Stimulated activated CD8-positive, alpha-beta memory T cell treated with anti-CD3 and anti-CD28 coated beads, Interleukin-2, amount 100 ng/mL, for 48 hours (primary cell): ENCODE measurements at places on chromosomes 11 and 22.

DNA sequence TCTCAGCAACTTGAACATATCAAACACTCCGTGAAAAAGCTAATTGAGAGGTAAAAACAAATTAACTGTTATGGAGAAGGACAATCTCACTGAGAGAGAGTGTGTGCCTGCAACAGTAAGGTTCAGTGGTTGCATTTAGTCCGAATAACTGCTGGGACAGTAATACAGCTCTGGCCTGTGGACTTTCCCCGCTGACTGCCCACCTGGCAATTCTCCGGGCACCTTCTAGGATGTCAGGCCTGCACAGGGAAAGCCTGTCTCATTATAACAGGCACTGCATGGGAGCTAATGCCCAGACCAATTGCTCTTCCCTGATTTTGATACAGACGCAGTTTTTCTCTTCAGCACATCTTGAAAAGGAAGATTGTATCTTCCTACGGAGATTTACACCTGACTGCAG is 251.0 kb downstream of the DCDC1 start:
- DNase-seq, result no peak

DNA sequence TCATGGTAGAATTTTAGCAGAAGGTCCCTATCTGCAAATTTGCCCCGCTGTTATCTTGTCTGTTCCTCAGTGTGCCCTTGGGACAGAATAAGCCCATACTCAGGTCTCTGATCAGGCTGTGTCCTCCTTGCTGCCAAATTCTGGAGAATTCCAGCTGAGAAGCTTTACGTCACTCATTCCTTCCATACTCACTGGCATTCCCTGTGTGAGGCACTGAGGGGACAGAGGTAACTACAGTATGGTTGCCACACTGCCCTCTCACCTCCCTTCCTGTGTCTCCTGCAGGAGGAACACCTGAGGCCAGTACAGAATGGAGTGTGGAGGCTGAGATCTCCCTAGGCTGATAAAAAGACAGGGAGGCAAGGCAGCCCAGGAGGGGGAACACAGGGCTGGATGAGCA is 31.5 kb downstream of the SHISA8 start:
- no peak for DNase-seq

- no peak for DNase-seq
Measured at GRCh38 chr22:49966774-49967705, 6.5 kb downstream of the PIM3 start.

- DNase-seq, result no peak
Measured at GRCh38 chr11:75279273-75279672, 38.7 kb downstream of the TPBGL start.

DNA sequence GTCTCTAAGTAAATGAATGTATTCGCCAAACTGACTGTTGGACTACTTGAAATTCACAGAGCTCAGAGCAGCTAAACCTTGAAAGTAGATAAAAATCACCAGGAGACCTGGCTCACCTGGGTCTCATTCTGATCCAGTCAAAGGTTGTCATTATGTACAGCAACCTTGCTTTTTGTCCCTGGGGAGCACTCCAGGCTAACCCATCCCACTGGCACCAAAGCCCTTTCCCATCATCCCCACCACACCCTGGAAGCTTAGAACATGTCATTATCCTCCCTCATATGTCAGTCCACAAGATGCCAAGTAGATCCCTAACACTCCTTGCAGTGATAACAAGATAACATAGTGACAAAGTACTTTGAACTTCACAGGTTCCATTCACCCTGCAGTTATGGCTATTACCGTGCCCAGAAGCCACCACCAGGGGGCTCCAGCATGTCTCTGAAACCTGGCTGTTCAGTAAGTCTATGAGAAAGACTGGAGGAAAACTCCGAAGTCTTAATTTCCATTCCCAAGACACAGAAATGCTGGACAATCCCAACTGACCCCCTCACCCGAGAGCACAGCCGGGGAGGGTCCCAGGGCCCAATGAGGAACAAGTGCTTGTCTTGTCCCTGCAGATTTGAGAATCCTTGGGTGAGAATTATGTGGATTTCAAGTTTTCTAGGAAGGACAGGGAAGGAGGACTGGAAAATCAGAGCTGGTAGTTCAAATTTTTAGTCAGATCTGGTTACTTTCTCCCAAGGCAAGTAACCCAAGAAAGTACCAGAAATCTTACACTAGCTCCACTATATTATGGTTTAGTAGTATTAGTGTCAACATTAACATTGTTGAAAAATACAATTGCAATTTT is 43.0 kb upstream of the USP47 start:
- DNase-seq, result peak; percentile 40
